Thymus (tissue), 14 donors: ENCODE measurements at places on chromosomes 12 and 14.
A peak's percentile ranks its signal among the peaks of the same experiment; 100 is the strongest.

- DNase-seq, result no peak
Measured at GRCh38 chr12:100499416-100499815, 25.8 kb downstream of the NR1H4 start.

DNA sequence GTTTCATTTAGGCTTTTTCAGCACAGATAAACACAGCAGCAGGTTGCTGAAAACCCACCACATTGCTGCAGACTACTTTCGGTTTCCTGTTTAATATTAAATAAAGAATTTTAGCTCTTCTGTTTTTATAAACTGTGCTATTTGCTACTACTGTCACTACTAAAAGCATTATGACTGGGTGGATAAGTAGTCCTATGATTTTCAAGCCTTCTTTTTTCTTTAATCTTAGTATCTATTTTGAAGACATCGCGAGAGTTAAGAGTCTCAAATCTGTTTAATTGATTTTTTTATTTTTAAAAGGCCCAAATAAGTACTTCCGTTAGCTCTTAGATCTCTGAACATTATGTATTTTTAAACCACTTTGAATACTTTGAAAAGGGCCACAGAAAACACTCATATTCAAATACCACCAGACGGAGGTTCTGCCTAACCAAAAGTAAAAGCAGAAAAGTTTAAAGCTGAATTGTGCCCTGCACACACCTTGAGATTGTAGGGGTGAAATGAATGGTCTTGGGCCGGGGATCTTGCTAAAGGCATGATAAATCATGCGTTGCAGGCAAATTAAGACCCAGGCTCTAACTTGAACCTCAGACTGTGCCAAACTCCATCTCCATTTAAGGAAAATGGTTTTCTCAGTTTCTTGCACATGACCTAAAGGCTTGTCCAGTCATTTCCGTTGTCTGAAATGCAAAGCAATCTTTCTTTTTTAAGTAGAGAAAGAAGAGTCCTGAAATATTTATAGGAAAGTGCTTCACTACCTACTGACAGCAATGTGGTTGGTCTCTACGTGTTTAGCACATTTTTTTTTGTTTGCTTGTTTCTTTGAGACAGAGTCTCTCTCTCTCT, 13.6 kb upstream of the FOXN3 start:
- DNase-seq, result peak; percentile 45

- DNase-seq, result no peak
Measured at GRCh38 chr12:88453323-88453722, 126.9 kb downstream of the KITLG start.

GRCh38 chr12:51705450-51705849, 114.4 kb downstream of the SCN8A start:
- no peak for DNase-seq

DNA sequence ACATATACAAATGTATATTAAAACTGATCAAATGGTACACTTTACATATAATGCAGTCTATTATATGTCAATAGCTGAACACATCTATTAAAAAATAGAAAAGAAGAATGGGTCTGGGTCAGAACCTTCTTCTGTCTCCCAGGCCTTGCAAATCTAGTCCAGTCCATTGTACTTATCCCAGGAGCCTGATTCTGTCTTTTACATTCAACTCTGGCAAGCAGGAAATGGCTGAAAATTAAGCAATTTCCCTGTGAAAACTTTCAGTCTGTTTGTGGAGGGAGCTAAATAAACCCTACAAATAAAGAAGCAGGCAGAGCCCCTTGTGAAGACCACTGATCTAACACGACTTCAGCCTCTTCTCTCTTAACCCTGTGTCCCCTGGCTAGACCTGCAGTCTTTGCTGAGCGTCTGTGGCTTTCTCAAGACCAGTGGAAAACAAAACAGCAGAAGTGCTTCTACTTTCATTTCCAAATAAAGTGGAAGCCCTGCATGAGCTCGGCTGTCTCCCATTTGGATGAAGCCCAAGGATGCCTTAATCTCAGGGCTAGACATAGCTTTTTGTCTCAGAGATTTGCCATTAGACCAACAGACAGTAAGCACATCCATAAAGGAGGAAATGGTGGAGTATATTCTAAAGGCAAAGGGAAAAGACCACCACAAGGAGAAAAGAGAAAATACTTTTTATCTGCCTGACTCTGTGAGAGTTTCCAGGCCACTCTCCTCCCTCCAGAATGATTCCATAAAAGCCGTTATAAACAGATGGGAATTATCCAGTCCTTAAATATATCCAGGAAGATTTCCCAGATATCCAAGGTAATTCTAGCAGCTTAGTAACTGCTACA, 48.2 kb downstream of the CRACR2A start:
- no peak for DNase-seq

DNA sequence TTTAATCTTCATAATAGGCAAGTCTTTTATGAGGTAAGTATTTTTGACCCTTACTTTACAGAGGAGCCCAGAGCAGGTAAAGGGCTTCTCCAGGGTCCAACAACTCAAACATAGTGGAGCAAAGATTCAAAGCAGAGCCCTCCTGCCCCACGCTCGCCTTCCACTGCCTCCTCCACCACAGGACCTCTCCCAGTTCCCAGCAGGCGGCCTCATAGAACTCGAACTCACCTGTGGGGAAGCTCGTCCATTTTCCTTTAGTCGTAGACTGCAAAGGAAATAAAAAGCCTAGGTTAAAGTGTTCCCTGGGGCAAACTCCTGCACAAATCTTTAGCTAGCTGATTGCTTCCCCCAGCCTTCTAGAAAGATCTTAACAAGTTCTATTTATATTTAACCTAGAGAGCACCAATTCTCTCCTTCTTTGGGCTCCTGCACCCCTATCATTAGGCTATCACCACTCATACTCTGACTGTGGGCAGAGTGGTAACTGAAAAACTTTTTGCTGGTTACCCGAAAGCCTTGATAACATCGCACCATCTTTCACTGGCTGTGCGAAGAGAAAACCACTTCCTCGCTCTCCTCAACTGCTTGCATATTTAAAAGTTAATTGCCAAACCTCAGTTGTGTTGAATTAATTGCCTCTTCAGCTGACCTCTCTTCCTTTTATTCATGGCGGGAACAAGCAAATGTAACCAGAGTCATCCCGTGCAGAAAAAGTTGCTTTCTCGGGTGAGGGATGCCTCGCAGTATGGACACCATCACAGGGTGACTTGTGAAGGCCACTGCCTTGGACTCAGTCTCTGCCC, 299.6 kb downstream of the DPF3 start:
- DNase-seq, result peak; percentile 49

- no peak for DNase-seq
Measured at GRCh38 chr12:57755454-57756372, 810 bp downstream of the MARCHF9 start.

DNA sequence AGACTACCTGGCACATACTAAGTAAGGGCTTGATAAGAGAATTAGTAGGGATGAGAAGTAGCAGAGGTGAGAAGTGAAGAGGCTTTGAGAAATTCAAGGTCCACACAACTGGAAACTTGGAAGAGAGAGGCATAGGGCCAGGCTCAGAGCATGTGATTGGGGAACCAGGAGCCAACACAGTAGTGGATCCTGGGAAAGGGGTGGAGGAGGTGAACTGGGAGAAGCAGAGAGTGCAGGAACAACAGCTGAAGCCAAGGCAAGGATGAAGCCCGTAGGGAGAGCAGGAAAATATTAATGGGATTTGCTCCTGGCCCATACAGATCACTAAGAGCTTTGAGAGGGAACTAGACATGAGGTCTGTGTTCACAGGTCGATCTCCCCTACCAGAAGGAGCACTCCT, 1.4 kb upstream of the ITGB7 start:
- no peak for DNase-seq

DNA sequence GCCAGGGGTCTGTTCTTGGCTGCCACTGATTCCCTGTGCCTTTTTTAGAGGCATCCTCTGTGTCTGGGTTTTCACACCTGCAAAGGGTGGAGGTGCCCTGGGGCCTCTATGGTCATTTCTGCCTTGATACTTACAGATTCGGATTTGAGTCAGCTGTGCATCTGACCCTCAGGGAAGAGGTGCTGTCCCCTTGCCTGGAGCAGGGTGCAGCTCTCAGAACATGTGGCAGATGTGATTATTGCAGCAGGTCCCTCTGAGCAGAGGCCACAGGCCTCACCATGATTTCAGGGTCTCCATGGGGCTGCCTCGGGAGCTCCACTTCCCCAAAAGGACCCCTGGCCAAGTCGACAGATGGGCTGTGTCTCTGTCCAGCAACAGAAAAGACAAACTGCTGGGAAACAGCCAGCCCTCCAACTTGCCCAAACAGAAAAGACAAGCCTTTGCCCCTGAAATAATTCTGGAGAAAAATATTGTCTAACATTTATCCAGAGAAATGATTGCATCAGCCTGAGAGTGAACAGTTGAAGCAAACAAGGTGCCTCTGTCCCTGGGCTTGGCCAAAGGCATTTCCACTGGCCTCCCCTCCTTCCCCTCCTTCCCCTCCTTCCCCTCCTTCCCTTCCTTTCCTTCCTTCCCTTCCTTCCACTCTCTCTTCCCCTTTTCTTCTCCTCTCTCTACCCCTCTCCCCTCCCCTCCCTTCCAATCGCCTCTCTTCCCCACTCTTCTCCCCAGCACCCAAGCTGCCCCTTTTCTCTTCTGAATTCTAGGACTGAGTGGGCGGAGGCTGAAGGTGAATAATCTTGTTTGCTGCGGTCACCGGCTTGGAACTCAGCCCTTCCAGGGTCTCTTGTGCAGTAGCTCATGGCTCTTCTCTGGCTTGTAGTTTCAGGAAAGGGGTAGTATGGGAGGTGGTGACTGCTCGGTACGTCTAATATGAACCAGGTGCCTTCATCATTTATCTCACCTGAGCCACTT, 676 bp downstream of the SERPINA3 start:
- DNase-seq, result no peak

DNA sequence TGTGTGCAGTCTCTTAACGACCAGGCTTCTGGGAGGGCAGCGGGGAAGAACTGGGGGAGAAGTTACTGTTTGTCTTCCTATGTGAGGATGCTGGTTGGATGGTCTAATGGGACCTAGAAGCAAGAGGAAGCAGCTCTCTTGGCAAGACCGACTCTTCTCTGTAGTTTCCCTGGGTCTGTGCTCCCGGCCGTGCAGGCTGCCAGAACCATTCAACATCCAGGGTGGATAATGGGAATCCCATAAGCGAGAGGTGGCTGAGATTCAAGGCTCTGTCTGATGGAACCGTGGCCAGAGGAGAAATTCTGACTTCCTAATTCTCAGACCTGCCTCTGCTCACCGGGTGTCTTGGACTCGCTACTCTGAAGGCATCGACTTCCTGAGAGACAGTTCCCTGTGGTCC, 561.0 kb upstream of the TBX3 start:
- no peak for DNase-seq

- no peak for DNase-seq
Measured at GRCh38 chr12:98504368-98504617, 11.1 kb upstream of the TMPO start.

DNA sequence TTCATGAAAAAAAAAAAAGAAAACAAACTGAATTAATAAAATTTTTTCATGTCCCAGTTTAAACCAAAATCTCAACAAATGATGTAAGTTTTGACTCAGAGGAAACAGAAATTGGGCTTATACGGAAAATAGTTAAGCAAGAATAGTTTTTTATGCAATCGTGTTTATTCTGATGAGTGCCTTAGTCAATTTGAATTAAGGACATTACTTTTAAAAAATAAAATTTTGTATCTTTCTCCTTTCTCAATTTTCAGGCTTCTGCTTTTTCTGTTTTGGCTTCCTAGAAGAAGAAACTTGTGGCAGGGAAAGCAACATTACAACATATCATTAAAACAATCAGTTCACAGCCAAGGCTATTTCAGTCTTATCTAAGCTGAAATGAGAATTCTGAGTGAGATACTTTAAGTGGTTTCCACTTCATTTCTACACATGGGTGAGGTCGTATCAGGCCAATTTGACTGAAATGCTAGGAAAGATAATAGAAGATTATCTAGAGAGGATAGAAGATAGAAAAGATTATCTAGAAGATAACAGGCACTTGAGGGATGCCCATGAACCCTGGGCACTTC, 52.4 kb downstream of the BCL2L14 start:
- DNase-seq, result no peak

- no peak for DNase-seq
Measured at GRCh38 chr12:30613119-30613830, 82.4 kb downstream of the IPO8 start.

- no peak for DNase-seq
Measured at GRCh38 chr12:100529756-100530350, 43.6 kb upstream of the GAS2L3 start.

- DNase-seq, result no peak
Measured at GRCh38 chr14:61421212-61421923, 100.0 kb downstream of the PRKCH start.

DNA sequence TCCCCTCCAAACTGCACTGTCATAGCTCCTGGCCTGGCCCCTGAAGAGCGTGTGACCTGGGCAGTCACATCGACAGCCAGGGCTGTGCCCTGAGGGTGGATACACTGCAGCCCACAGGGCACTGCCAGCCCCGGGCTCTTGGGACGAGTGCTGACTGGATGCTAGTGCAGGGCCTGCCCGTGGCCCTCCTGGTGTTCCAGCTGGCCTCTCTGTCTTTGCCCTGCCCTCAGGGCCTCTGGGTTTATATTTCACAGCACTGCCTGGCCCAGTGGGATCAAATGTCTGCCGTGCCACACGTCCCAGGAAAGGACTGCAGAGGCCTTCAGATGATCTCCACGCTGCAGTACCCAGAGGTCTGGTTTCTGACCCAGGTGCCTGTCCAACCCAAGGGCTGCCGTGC, 10.1 kb upstream of the CCDC197 start:
- no peak for DNase-seq

GRCh38 chr12:78457938-78458337, 406.6 kb upstream of the SYT1 start:
- DNase-seq, result no peak

GRCh38 chr12:128609861-128610260, 213.9 kb downstream of the SLC15A4 start:
- no peak for DNase-seq

DNA sequence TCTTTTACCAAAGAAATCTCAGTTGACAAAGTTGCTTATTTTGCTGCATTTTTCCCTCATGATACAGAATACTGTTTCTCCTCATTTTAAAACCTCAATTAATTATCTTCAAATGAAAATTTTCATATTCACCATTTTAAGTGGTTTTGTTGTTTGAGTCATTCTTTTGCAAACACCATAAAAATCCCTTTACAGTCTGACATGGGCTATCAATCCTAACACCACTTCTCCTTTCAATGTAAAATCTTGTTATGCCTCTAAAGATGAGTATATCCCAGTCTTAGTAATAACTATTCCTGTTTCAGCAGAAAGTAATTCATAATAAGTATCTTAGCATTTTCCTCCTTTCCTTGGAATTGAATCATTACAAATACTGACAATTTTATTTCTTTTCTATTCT, 192.2 kb downstream of the SYT1 start:
- DNase-seq, result no peak

GRCh38 chr12:110931315-110931728, 10.9 kb upstream of the MYL2 start:
- no peak for DNase-seq

GRCh38 chr14:56875104-56875675, 64.9 kb upstream of the OTX2 start:
- no peak for DNase-seq
